ENCODE measurements at places on chromosomes 3 and 15.

- no peak for DNase-seq
Observed at GRCh38 chr3:6229778-6230410, 631.0 kb upstream of the GRM7 start.

DNA sequence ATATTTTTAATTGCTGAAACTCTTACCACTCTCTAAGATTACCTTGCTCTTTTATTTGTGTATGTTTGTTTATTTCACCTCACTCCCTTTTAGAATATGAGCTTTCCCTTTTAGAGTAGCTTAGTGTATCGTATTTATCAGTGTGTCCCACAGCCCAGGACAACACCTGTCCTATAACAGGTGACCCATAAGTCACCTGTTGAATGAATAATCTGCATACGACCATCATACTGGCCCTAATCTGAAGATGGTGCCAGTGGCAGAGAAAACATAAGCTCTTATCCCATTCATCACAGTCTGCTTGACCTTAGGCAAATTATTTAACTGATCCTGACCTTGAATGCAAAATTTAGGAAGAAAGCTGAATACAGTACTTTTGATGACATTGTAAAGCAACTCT lies 254.6 kb upstream of the NR2F2 start:
- DNase-seq, result no peak

DNA sequence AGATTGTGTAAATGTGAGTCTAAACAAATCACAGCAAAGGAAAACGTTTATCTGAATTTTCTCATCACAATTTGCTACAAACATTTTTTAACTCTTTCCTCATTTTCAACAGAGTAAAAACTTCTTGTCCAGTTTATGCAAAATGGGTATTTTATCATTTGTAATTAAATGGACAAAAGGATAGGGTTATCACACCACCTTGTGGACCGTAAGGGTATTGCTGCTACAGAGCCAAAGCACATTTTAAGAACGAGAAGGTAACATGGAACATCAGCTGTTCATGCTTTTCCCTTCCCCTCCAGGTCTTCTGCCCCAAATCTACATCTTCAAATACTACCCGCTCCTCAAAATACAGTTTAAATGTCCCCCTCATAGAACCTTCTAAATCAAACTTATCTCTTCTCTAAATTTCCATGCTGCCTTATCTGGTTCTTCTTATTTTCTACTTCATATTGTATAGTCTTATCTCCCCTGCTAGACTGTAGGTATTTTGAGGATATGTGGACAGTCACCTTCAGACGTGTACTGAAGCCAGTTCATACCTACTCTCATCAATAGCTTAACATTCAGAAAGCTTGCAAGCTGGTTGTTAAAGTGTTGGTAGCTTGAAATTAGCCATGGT lies 12.8 kb upstream of the SETMAR start:
- no peak for DNase-seq

GRCh38 chr3:74500257-74500656 lies 114.2 kb downstream of the CNTN3 start:
- DNase-seq, result no peak

DNA sequence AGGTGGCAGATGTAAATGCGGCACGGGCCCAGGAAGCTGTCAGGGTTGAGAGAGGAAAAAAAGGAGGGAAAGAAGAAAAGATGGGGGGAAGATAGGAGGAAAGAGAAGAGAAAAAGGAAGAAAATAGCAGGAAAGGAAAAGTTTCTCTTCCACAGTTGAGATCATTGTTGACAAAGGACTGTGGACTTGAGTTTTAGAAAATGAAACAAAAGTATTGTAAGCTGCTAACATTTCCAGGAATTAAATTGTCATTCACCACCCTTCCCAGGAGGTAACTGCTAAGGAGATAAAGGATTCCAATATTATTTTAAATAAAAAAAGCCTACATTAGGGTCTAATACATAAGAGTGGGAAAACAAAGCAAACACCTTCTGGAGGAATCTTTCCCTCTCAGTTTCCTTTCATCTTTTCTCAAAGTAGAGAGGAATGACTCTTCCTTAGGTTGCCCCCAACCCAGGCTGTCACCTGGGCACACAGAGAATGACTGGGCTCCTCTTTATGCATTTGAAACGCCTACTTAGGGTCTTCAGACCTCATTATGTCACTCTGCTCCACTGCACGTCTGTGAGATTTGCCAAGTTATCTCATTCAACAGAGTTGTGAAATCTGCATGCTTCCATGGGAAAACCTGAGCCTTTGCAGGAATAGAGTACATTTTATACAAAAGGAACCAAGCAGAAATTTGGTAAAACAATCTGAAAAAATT lies 194.0 kb downstream of the TNIK start:
- DNase-seq, result no peak

GRCh38 chr15:31814082-31814481 lies 216.2 kb upstream of the CHRNA7 start:
- no peak for DNase-seq

DNA sequence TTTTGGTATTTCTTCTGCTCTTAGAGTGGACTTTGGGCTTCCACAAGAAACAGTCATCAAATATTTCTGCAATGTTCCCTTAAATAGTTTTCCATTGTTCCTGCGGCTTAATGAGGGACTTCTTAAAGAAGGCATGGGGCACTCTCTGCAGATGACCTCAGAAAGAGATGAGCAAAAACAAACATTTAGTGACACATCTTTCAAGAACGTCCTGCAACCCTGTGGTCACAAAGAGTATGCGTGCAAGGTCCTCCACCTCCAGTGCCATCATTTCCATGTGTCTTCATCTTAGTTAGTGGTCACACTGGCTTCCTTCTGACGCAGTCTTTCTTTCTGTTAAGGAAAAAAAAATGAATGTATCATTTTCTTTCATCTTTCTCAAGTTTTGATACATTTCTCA lies 56.2 kb downstream of the GREM1 start:
- no peak for DNase-seq

DNA sequence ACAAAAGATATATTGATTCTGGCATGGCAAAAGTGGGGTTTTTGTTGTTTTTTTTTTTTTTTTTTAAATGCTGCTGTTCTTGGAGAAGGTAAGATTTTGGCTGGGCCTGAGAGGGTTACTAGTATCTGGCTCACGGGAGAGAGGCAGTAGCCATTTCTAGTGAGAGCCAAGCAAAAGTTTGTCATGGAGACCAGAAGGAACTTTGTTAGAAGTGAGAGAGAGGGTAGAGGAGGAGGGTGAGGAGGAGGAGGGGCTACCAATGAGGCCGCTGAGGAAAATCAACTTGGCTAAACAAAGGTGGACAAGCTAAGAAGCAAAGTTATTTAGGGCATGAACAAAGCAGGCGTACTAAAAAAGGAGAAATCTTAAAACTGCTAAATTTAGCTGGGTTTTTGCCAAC lies 48.9 kb upstream of the STRIT1 start:
- DNase-seq, result no peak

- DNase-seq, result no peak
Observed at GRCh38 chr3:151864423-151865101, 8.9 kb upstream of the SUCNR1 start.

DNA sequence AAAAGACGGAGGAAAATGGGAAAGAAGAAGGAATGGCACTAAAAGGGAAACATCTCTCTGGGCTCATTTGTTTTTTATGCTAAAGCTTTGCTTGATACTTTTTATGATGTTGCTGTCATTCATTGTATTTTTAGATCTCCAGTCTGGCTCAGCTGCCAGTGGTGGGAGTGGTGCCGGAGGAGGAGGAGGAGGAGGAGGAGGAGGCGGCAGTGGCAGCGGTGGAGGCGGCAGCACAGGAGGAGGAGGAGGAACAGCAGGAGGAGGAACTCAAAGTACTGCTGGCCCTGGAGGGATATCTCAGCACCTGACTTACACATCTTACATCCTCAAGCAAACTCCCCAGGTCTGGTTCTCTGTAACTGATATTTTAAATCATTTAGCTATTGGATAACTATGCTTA lies 49.6 kb downstream of the MAP6D1 start:
- no peak for DNase-seq

DNA sequence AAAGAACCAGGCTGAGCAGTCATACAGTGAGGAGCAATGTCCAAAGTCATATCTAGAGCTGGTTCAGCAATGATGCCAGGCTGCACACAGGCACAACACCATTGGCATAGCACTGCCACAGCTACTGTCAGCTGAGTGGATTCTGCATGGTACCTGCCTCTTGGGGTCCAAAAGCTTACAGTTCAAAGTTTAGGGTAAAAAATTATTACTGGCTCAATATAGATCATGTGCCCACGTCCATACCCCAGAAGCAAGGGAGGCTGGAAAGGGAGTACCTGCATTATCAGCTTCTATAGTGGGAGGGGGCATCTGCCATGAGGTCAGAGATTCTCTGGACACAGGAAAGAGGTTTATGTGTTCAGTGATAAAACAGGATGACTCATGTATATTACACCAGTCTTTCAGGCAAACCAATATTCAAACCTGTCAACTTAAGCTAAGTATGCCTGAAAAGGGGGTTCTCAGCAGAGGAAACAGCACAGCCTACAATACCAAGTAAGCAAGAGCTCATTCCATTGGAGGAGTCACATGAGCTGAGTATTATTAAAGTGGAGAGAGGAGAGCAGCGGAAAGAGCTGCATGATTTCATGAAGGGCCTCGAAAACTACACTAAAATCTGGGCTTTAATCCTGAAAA lies 99.0 kb downstream of the ANO10 start:
- DNase-seq, result no peak

DNA sequence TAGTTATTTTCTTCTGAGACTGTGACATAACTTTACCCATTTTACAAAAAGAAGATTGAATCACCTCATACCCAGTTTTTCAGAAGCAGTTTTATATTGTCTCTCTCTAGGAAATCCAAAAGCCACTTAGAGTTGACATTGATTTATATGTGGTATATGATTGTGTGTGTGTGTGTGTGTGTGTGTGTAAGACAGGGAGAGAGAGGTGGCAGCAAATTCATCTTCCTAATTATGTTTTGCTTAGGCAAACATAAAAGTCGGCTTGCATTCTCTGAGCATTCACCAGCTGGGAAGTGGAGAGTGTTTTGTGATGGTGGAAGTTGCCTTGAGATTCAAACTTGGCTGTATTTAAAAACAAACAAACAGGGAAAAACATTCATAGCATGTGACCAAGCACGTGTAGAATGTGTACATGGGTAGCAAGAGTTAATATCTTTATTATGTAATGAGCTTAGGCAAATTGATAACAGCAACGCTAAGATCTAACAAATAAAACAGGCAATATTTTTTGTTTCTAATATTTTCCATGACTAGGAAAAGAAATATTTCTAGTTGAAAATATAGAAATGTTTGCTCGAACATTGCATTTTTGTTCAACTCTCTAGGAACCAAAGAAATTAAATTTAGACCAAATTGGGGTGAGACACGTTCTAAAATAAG lies 64.4 kb upstream of the IGF1R start:
- no peak for DNase-seq

- no peak for DNase-seq
Observed at GRCh38 chr3:142027300-142027699, 122.0 kb downstream of the TFDP2 start.

DNA sequence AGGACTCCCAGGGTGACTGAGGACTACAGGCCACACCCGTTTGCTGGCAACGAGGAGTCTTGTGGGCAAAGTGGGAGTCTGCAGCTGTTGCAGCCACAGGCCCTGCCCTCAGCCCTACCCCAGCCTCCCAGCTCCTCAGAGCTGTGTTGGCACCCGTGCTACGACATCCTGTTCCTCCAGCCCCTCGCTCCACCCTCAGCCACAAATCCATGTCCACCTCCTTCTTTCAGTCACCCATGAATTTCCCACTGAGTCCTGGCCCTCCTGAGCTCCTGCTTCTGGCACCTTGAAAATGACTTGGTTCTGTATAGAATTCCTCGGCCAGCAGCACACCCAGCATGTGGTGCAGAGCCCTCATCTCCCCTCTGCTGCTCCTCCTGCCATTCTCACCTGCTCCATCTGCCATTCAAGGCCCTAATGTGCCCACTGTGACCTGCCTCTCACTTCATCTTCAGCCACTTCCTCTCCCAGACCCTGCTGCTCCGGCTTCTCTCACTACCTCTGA lies 20.9 kb upstream of the VILL start:
- DNase-seq, result no peak

DNA sequence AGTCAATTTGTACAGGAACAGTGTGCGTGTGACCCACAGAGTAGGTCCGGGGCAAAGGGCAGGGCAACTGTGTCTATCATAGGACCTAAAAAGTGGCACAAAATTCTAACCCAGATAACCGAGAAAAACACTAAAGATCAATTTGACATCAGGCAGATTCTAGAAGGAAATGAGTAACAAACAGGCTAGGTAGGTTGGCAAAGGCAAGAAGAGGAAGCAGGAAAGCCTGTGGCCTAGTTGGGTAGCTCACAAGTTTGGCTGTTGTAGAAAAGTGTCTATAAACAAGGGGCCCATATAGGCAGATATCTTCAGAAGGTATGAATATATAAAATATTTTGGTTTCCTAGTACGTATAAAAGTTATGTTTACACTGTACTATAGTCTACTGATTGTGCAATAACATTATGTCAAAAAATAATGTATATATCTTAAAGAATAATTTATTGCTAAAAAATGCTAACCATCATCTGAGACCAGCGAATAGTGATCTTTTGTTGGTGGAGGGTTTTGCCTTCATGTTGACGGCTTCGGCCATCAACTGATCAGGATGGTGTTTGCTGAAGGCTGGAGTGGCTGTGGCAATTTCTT lies 13.3 kb upstream of the OR5K1 start:
- no peak for DNase-seq

All from stimulated activated CD8-positive, alpha-beta memory T cell treated with anti-CD3 and anti-CD28 coated beads, Interleukin-4, amount 100 ng/mL, for 4 hours (primary cell).